Sciatic nerve (tissue), 2 donors: ENCODE measurements at places on chromosomes 5 and 9. TPM values are rescaled to one million over a fixed set of nuclear protein-coding genes. Genes with fewer than 3 reads are reported as not detected.

DNA sequence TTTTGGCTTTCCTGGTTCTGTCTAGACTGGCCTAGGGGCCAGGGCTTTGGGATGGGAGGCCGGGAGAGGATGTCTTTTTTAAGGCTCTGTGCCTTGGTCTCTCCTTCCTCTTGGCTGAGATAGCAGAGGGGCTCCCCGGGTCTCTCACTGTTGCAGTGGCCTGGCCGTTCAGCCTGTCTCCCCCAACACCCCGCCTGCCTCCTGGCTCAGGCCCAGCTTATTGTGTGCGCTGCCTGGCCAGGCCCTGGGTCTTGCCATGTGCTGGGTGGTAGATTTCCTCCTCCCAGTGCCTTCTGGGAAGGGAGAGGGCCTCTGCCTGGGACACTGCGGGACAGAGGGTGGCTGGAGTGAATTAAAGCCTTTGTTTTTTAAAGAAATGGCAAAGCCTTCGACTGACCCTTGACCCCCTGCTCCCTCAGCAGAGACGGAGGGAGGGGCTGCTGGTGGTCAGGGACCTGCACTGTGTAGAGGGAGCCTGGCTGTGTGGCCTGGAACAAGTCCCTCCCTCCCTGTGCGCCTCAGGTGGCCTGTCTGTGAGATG, 11.1 kb downstream of the FPGS start:
- DNase-seq, result no peak

- no peak for DNase-seq
Observed at GRCh38 chr5:127934791-127935256, 148.7 kb upstream of the SLC12A2 start.

Gene FAM193B
- 113 TPM for total RNA-seq

Gene C5orf58
- not detected for total RNA-seq

- DNase-seq, result no peak
Observed at GRCh38 chr5:148998174-148998797, 64.6 kb downstream of the SH3TC2 start.

DNA sequence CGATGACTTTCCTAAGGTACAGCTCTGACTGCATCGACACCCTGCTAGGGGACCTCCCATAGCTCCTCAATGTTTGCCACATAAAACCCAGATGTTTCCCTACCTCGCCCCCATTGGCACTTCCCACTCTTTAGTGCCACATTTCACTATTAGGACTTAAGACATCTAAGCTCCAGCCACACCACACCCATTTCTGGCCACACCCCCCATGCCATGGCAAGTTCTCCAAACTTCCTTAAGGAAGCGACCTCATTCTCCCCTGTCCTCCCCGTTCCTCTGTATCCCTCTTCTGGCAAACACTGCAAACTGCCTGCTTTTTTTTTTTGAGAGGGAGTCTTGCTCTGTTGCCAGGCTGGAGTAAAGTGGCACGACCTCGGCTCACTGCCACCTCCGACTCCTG, 62.9 kb downstream of the USP20 start:
- no peak for DNase-seq
